ENCODE measurements at places on chromosomes 11 and 22.

- peak; percentile 81 for DNase-seq
Observed at GRCh38 chr22:17672417-17672991, 33.9 kb downstream of the BCL2L13 start.

- DNase-seq = no peak
Observed at GRCh38 chr11:35496416-35496815, 29.0 kb downstream of the PAMR1 start.

- DNase-seq = no peak
Observed at GRCh38 chr11:68432874-68433273, 27.7 kb upstream of the PPP6R3 start.

DNA sequence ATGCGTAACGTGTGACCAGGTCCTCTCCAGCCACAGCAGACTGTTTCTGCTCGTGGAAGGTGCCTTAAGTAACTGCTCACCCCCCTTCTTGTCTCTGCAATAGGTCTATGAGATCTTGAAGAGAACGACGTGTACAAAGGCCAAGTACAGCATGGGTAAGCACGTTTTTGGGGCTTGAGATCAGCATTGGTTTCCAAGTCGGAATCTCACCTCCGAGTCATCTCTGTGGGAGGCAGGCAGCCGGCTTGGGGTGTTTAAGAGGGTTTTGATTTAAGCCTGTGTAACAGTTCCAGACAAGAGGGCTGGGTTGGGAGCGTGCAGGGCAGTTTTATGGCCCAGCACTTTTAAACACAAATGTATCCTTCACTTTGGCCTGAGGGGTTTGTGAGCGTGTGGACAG, 30.1 kb downstream of the ANO1 start:
- DNase-seq = peak; percentile 76

Data from astrocyte (in vitro differentiated cells and primary cell).